Cerebellar nuclear complex (tissue), 1 donor: ENCODE measurements at places on chromosomes 2 and 18.

GRCh38 chr2:100403722-100404121, 13.7 kb downstream of the CHST10 start:
- no peak for DNase-seq

- DNase-seq, result no peak
These were observed 307.5 kb downstream of the TCF4 start for GRCh38 chr18:55280503-55280902.

GRCh38 chr18:54206447-54206846, 18.0 kb downstream of the MBD2 start:
- DNase-seq, result no peak

- DNase-seq, result no peak
These were observed 46.9 kb downstream of the LNPK start for GRCh38 chr2:175955136-175955535.

DNA sequence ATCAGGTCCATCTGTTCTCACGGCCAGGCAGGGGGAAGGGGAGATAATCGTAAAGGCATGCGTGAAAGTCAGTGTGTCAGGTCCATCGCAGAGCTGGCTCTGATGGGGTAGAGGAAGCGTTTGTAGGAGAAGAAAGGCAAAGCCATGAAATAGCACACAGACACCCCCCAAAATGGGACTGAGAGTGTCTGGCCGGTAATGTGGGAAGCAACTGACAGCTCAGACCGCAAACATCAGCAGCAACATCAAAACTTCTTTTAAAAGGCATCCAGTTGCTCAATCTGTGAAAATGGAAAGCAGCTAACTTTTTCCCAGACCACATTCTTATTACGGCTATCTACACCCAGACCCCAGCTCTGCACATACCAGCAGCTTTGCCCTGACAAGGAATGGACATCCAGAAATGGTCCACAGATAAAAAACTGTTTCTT, 232.6 kb downstream of the EN1 start:
- DNase-seq, result no peak

DNA sequence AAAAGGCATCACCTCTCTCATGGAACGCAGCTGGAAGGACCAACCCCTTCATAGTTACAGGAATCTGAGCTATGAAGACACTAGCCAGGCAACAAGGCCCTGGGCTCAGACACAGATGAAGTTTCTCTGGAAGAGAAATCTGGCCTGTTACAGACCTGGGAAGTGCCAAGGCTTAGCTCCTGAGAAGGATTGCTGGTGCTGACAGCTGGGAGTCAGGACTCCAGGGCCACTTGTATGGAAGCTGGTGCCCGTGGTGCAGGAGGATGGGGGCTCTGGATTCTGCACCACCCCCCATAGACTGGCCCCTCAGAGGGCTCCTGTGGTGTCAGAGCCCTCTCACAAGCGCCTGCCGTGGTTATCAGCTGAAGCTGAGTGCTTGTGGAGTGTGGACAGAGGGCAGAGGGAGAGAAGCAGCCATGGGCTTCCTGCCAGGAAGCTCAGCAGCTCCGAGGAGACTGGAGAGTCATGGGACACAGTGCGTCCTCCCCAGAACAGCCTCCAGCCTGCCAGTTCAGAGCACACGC, 87.3 kb upstream of the LCLAT1 start:
- DNase-seq, result no peak

DNA sequence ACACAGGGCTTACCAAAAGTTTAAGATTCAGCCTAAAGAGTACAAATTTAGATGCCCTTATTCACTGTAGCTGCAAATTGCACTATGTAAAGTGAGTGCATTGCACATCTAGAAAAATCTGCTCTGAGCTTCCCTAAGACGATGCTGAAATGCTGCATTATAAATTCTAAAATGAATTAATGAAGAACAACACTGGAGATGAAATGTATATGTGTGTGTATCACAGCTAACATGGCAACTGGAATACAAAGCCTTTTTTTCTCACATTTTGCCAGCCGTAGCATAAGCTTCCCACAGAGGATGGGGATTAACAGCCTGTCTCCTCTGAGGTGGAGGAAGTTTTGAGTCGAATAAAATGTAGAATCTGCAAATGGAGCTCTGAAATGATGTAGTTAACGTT, 338.3 kb upstream of the ZEB2 start:
- no peak for DNase-seq

DNA sequence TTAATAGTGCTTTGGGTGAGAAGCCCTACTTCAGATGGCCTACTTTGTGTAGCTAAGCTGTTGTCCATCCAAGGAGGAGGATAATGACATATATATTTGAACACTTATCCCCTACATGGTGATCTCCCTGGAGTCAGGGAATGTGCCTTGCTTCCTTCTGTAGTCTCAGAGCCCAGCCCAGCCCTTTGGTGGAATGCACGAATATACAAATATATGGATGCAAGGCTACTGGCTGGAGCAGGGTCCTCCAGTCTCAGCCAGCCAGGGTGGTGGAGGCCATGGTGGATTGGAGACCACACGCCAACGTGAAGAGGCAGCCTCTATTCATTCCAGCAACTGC, 150.6 kb upstream of the RIOK3 start:
- no peak for DNase-seq

- no peak for DNase-seq
These were observed 9.2 kb upstream of the LRPPRC start for GRCh38 chr2:44004735-44005602.

GRCh38 chr2:37997629-37998028, 72.5 kb downstream of the RMDN2 start:
- DNase-seq, result no peak

- DNase-seq, result no peak
These were observed 24.5 kb upstream of the HPCAL1 start for GRCh38 chr2:10278029-10278762.

DNA sequence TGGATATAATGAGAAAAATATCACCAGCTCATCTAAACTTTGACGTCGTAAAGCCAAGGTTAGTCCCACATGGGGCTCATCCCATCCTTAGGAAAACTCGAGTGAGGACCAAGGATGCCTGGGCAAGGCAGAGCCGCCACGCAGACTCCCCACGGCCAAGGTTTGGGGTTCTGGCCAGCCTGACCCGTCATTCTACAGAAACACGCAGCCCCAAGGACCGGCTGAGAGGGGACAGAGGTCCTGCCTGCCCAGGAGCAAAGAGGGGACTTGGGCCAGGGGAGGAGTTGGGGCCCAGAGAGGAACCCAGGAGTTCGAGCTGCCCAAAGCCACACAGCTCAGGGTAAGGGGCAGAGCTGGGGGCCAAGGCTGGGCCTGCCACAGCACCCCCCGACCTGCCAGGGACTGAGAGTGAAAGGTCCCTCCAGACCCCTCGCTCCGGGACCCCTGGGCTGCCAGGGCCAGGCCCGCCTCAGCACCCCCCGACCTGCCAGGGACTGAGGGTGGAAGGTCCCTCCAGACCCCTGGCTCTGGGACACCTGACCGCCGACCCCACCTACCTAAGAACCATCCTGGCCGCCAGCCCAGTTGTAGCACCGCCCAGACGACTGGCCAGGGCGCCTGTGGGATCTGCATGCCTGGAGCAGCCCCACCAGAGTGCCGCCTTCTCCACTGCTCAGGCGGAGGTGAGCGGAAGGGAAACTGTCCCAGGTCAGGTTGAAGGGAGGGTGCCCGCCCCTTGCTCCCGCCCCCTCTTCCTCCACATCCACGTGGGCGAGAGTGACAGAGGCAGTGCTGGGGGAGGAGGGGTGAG, at the start of gene PDCD1:
Gene PDCD1 (minus strand): TSS at position 689 of the 811 bp plus-strand sequence. CDS start 56 bp downstream, at position 633.
- no peak for DNase-seq

GRCh38 chr2:1283871-1284270, 129.4 kb upstream of the TPO start:
- no peak for DNase-seq

- no peak for DNase-seq
These were observed 4.2 kb upstream of the MYO7B start for GRCh38 chr2:127531221-127531648.

GRCh38 chr18:58668211-58668610, 3.1 kb upstream of the MALT1 start:
- DNase-seq, result no peak

GRCh38 chr2:73262108-73262651, 22.1 kb downstream of the FBXO41 start:
- no peak for DNase-seq

DNA sequence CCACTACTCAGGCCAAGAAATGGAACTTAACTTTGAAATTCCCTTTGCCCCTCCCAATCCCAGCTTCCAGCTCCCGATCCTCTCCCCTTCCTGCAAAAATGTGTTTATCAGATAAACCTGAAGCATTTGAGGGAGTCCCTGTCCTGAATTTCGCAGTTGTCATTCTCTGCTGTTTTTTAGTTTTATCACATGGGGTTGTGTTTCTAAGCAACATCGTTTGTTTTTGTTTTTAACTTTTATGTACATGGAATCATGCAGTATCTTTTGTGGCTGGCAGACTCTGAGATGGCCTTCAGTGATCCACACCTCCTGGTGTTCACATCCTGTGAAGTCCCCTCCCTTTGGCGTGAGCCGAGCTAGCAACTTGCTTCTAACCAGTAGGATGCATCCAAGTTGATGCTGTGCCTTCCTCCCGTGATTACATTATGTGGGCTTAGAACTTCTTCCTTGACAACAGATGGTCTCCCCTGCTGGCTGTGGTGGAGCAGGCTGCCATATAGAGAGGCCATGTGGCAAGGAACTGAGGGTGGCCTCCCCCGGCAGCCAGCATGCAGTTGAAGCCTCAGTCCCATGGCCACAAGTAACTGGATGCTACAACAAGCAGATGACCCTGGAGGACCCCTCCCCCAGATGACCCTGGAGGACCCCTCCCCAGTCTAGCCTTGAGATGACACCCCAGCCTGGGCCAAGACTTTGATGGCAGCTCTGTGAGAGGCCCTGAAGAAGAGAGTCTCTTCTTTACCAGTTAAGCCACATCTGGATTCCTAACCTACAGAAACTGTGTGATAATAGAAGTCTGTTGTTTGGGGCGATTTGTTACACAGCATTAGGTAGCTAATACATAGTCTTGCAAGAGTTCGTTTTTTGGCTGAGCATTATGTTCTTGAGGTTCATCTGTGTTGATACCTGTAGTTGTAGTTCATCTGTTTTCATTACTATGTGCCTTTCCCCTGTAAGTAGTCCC, 27.7 kb downstream of the SH3BP4 start:
- DNase-seq, result no peak

DNA sequence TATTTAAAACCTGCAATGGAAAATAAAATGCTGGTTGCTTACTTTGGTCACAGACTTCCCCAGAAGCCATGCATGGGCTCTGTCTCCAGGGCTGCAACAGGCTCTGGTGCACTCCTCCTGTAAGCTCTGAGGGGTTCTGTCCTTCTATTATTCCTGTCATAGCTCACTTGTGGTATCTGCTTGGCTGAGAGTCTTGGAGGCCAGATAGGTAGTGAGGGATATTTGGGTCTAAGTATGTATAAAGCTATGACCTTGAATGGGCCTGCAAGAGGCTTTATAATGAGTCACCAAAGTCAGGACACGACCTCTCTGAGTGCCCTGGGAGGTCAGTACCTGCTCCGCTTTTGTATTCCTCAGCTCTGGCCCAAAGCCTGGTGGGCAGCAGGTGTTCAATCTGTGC, 141.6 kb upstream of the CAPN13 start:
- no peak for DNase-seq

DNA sequence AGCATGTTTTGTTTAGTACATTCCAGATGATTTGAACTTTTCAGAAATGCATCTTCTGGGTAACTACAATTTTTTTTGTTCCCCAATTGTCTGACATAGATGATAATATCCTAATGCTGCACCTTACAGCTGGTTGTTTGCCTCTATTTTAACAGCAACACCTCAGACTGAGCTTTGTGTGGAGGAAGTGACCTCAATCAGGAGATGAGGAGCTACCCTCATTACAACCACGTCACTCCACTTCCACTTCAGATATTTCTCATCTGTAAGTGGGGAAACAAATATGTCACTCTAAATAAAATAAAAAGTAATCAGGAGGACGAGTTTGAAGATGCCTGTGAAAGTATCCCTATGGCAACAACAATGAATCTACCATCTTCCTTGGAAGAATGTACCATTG, 12.1 kb upstream of the SRSF7 start:
- DNase-seq, result no peak

DNA sequence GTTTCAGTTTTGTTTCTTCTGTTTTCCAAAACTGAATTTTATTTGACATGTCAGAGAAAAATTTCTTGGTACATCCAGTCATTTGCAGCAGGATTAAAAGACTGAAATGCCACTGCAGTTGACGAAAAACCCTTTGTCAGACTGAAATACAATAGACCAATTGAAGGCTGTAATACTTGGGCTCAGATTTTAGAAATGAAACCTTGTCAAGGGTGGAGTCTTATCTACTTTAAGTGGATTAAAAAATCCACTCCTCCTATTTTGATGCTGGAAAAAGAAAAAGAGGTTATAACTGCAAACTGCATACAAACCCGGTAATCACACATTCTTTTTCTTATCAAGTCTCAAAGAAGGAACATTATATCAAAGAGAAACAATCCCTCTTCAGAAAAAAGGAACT, 80.2 kb upstream of the NEUROD1 start:
- no peak for DNase-seq

GRCh38 chr2:45241061-45241561, 231.9 kb upstream of the SIX2 start:
- no peak for DNase-seq

GRCh38 chr2:17482651-17483050, 35.6 kb downstream of the RAD51AP2 start:
- no peak for DNase-seq

- no peak for DNase-seq
These were observed 95.7 kb upstream of the POU3F3 start for GRCh38 chr2:104758199-104758620.

GRCh38 chr2:160649698-160650097, 156.1 kb upstream of the RBMS1 start:
- no peak for DNase-seq

- DNase-seq, result no peak
These were observed 12.1 kb downstream of the CFAP65 start for GRCh38 chr2:219028996-219029828.

GRCh38 chr2:129731907-129732629, 247.4 kb upstream of the RAB6C start:
- no peak for DNase-seq

- no peak for DNase-seq
These were observed 437.0 kb upstream of the ETAA1 start for GRCh38 chr2:66960161-66960560.

- no peak for DNase-seq
These were observed 49.0 kb downstream of the PLEKHB2 start for GRCh38 chr2:131154071-131154531.

GRCh38 chr2:138994502-138994901, 214.3 kb upstream of the NXPH2 start:
- no peak for DNase-seq

DNA sequence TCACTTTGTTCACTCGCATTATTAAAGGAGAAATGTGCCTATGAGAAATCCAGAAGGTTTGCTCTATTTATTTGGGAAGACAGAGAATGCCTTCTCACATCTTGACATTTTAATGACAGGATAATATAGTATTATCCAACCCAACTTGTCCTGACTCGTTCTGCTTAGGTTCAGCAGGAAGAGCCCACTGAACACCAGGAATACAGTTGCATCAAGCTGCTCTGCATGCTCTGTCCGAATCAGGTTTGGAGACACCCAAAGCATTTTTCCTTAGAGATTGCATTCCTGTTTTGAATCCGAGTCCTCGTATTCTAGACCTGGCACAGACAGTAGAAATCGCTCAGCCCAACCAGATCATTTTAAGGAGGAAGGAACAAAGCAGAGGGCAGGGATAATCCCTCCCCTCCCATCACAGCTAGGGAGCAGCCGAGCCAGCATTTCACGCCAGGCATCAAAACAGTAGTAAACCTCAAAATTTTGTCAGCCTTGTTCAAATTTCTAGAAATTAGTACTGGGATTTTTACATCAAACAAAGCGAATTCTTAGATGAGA, 837.4 kb upstream of the ID2 start:
- no peak for DNase-seq

- no peak for DNase-seq
These were observed 490.6 kb upstream of the HS6ST1 start for GRCh38 chr2:128809259-128809636.
